ENCODE measurements at places on chromosomes 5 and 9. TPM values are rescaled to one million over a fixed set of nuclear protein-coding genes. Genes with fewer than 3 reads are reported as not detected.

The INSL6 gene
- total RNA-seq = not detected

DNA sequence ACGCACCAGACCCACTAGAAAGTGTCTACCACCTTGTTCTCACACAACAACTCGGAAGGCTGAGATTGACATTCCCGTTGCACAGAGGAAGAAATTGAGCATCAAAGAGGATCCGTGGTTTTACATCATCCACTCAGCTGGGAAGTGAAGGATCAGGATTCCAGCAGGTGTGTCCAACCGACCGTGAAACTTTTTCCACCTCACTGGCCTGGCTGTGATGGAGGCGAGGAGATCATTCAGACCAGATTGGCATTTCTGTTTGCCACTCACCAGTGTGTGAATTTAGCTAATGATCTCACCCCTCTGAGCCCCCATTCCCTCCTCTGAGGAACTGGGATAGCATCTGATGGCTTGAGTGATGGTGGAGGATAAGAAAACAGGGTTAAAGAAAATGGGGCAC lies 46.7 kb upstream of the CPLX2 start:
- no peaks in the 10 kb centered on the region for H3K27me3 ChIP-seq
- no peak overlapping the region for H3K27ac ChIP-seq
- no peaks in the 10 kb centered on the region for H3K4me1 ChIP-seq
- no peaks in the 10 kb centered on the region for H3K36me3 ChIP-seq
- H3K4me3 ChIP-seq = no peak overlapping the region

DNA sequence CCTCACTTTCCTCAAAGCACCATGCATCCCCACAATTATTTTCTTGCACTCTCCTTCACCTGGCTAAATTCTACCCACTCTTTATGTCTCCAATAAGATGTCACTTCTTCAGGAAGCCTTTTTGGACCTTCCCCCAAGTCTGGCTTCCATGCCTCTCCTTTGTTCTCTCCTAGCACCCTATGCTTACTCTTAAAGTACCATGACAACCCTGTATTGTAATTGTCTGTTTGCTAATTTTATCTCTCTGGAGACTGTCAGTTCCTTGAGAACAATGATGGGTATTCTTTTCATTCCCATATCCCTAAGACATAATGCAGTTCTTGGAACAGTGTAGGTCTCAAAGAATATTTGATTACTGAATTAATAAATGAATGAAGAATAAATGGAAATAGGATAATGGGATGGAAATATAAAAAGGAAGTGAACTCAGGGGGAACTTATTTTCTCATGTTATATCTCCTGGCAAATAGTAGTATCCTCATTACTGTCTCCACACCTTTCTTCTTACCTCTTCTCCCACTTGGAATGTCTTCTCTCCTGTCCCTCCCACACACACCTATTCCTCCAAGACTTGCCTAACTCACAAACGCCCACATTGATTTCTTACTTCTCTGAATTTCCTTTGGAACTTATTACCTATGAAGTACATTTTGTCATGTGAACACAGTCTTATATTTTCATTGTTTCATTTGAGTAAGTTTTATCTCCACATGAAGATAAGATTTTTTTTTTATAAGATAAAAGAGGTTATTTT lies 499.1 kb downstream of the NFIB start:
- no peaks in the 10 kb centered on the region for H3K36me3 ChIP-seq
- H3K4me3 ChIP-seq = no peak overlapping the region
- no peaks in the 10 kb centered on the region for H3K4me1 ChIP-seq
- no peak overlapping the region for H3K27ac ChIP-seq
- no peaks in the 10 kb centered on the region for H3K27me3 ChIP-seq

The GABRA1 gene
- total RNA-seq = not detected

DNA sequence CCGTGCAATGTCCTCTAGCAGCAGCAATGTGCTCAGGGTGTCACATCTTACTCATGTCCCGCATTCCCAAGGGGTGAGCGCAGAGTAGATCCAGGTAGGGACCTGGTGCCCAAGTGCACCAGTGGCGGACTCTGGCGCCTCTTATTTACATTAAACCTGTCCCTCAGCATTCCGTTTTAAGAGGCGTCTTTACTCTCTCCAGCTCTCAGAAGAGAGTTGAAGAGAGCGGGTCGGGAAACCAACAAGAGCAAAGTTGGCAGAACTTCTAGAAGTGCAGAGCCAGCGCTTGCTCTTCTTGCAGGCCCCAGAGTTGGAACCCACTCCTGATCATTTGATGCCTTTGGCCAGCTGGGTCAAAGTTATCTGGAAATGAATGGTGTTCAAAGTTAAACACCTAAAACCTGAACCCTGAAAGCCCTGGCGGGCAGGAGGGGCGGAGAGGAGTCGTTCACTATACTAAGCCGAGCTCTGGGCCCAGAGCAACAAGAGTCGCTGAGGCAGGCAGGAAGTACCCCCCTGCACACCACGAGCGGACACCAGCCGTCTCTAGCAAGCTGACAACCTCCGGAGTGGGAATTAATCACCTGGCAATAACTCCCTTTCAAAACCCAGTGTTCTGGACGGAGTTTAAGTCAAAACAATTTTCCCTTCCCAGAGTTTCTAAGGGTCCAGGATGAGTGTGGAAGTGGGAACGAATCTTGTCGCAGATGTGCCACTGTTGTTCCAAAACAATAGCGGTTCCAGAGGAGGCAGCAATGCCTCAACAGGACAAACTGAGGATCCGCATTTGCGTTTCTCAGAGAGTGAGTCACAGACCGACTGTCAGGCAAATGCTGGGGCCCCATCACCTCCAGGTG lies 122.8 kb downstream of the TMEM161B start:
- peaks cover 64% of the 10 kb centered on the region for H3K27me3 ChIP-seq
- peak; percentile 77 for DNase-seq
- H3K4me1 ChIP-seq = peaks cover 19% of the 10 kb centered on the region
- H3K4me3 ChIP-seq = no peak overlapping the region
- peak overlapping the region; percentile 13 for H3K27ac ChIP-seq

- H3K27me3 ChIP-seq = no peaks in the 10 kb centered on the region
- H3K4me3 ChIP-seq = no peak overlapping the region
- DNase-seq = peak; percentile 24
- H3K27ac ChIP-seq = no peak overlapping the region
These were observed 822.5 kb downstream of the PTPRD start for GRCh38 chr9:9790216-9790872.

- no peak overlapping the region for H3K4me3 ChIP-seq
- H3K27me3 ChIP-seq = no peaks in the 10 kb centered on the region
- peak; percentile 49 for DNase-seq
These were observed 152.1 kb downstream of the CRB2 start for GRCh38 chr9:123508048-123508447.

The CARTPT gene
- total RNA-seq = not detected

- peaks cover 19% of the 10 kb centered on the region for H3K4me1 ChIP-seq
- H3K4me3 ChIP-seq = no peak overlapping the region
- no peaks in the 10 kb centered on the region for H3K27me3 ChIP-seq
- peak; percentile 59 for DNase-seq
- H3K36me3 ChIP-seq = no peaks in the 10 kb centered on the region
- peak overlapping the region; percentile 69 for H3K27ac ChIP-seq
These were observed 144.6 kb upstream of the RPS23 start for GRCh38 chr5:82422751-82423181.

DNA sequence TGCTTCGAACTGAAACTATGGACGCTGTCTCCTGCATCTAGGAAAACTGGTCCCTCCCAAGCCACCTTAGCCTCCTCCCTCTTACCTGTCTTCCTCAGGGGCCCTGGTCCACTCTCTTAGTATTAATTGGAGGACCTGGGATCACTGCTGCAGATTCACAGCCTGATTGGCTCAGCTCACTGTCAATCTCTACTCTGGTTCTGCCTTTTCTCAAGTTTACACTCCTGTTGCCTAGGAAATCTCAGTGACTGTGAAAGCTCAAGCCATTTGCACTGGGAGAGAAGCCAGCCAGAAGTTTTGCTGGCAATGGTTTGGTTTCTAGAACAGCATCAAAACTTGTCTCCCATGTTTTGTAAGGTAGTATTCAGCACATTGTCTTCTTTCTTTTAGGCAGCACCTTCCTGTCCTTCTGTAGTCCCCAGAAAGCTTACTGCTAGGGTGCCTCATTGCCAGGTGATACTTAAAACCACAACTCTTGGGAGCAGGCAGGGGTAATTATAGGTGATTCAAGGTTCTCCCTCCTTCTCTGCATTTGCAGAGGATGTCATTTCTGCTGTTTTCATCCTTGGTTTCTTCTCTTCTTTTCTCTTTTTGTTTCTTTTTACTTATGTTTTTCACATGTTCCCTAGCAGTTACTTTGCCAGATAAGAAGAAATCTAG lies at the start of gene CAPSL:
Gene CAPSL (minus strand): TSS at position 55 of the 660 bp plus-strand sequence. CDS start 17,502 bp downstream, outside the sequence.
- H3K4me3 ChIP-seq = no peak within 1 kb of the TSS
- no peaks in the 10 kb centered on the region for H3K27me3 ChIP-seq
- peaks cover 3% of the 10 kb centered on the region for H3K4me1 ChIP-seq
- no peaks in the 10 kb centered on the region for H3K36me3 ChIP-seq
- no peak within 1 kb of the TSS for H3K27ac ChIP-seq

The TXNDC8 gene
- not detected for total RNA-seq

Measured in left lung (tissue), 14 donors.